ENCODE measurements at places on chromosomes 6 and 20. TPM values are rescaled to one million over a fixed set of nuclear protein-coding genes. Genes with fewer than 3 reads are reported as not detected.

Gene RAB23
- polyA plus RNA-seq = 24.5 TPM

Gene LTB
- polyA plus RNA-seq = 3.8 TPM

Gene TAF11
- polyA plus RNA-seq = 49.3 TPM

Gene SIRPD
- not detected for polyA plus RNA-seq

Gene SALL4
- 21.8 TPM for polyA plus RNA-seq

Gene SCGN
- polyA plus RNA-seq = 1.5 TPM

Gene BMP6
- 2.4 TPM for polyA plus RNA-seq

Gene BPI
- 2.1 TPM for polyA plus RNA-seq

Gene ZNF165
- polyA plus RNA-seq = 2.8 TPM

Gene MYLK4
- polyA plus RNA-seq = 1.7 TPM

Gene BAK1
- 19.3 TPM for polyA plus RNA-seq

Gene SDCBP2
- 3.3 TPM for polyA plus RNA-seq

Gene KAT14
- polyA plus RNA-seq = 24.7 TPM

Gene TPD52L1
- polyA plus RNA-seq = 79.7 TPM

Gene PLCB1
- polyA plus RNA-seq = 18.5 TPM

Gene ADRM1
- 40.5 TPM for polyA plus RNA-seq

Gene LKAAEAR1
- polyA plus RNA-seq = 0.60 TPM

Gene LINC00237
- not detected for polyA plus RNA-seq

Gene MYLIP
- 55.3 TPM for polyA plus RNA-seq

Gene TMC2
- polyA plus RNA-seq = 0.37 TPM

Gene HS3ST5
- polyA plus RNA-seq = 0.21 TPM

Gene PAX1
- polyA plus RNA-seq = not detected

Gene SLC16A10
- 5.9 TPM for polyA plus RNA-seq

Gene CRIP3
- polyA plus RNA-seq = 6.4 TPM

Gene FAM83B
- polyA plus RNA-seq = 3.4 TPM

Gene PRIM2
- polyA plus RNA-seq = 13.4 TPM

Gene PAK5
- 0.41 TPM for polyA plus RNA-seq

Gene VGLL2
- not detected for polyA plus RNA-seq

Gene ZNF343
- polyA plus RNA-seq = 15.2 TPM

Gene DPPA5
- polyA plus RNA-seq = not detected

Gene SLC26A8
- 0.56 TPM for polyA plus RNA-seq

Gene PTCHD4
- 0.37 TPM for polyA plus RNA-seq

Gene EYA2
- 0.87 TPM for polyA plus RNA-seq

Gene KIF16B
- 13.3 TPM for polyA plus RNA-seq

Gene PTK6
- 0.74 TPM for polyA plus RNA-seq

Gene SIGLEC1
- 2.5 TPM for polyA plus RNA-seq

Gene TP53TG5
- 1.8 TPM for polyA plus RNA-seq

Gene ARMH2
- not detected for polyA plus RNA-seq

Gene JAG1
- polyA plus RNA-seq = 70.8 TPM

Gene TBXT
- polyA plus RNA-seq = not detected

Gene HLA-DQA1
- polyA plus RNA-seq = 4.6 TPM

Gene PRDM13
- not detected for polyA plus RNA-seq

Gene ARFGEF3
- 6.9 TPM for polyA plus RNA-seq

Gene CDSN
- polyA plus RNA-seq = not detected

Gene TP53INP2
- polyA plus RNA-seq = 6.4 TPM
